ENCODE measurements at places on chromosomes 4 and X.

DNA sequence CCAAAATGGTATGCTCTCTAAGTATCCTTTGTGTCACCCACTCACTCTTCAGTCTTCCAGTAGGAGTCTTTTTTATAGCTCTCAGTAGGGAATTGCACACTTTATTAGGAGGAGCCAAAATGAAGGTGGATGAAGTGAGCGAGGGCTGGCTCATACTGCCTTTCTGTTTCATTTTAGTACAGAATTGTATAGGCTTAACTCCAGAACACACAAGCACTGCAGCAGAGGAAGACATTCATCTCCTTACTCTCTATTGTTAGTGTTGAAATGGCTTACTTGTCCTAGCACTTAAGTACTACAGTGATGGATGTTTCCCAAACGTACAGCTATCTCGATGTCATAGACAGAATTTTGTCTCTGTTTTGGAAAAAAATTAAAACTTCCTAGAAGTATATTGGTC is 327.3 kb upstream of the ATOH1 start:
- DNase-seq, result no peak

GRCh38 chr4:126939401-126939800 is 693.4 kb upstream of the INTU start:
- no peak for DNase-seq

DNA sequence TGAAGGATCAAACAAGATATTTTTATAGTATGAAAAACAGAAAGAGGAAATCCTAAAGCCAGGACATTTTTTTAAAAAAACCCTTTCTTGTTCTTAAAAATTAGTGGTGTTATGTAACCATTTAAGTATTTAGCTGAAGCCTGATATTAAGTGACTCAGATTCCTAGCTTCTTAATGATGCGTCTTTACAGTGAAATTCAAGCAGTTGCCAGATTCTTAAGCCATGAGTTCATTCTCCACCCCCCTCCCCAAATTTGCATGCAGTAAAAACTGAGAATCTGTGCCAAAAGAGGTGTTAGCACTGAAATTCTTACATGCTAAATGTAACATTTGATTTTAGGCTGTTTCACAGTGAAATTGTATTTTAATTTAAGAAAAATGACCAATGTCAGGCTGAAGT is 180.8 kb downstream of the RAPGEF2 start:
- DNase-seq, result no peak

- DNase-seq, result no peak
These were observed 5.5 kb upstream of the GSX2 start for GRCh38 chr4:54094451-54094850.

- no peak for DNase-seq
These were observed 28.8 kb upstream of the FGF13 start for GRCh38 chrX:138740341-138740740.

DNA sequence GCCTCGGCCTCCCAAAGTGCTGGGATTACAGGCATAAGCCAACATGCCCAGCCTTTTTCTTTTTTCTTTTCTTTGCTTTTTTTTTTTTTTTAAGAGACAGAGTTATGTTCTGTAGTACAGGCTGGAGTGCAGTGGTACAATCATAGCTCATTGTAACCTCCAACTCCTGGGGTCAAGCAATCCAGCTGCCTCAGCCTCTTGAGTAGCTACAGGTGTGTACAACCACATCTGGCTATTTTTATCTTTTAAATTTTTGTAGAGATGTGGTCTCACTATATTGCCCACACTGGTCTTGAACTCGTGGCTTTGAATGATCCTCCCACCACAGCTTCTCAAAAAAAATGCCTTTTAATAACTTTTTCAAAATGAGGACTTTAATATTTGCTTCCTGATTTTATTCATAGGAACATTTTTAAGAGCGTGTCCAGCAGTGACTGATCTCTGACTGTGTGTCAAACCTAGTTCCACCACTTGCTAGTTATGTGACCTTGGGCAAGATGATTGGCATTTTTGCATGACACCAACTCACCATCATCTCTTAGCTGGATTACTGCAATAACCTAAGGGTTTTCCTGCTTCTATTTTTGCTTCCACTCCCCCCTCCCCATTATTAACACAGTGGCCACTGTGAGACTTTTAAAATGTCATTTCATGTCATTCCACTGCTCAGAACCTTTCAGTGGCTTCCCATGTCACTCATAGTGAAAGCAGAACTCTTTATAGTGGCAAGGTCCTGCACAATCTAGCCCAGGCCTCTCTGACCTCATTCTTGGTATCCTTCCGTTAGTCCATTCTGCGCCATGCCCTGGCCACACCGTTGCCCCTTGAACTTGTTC is 4.5 kb upstream of the TNIP3 start:
- no peak for DNase-seq

DNA sequence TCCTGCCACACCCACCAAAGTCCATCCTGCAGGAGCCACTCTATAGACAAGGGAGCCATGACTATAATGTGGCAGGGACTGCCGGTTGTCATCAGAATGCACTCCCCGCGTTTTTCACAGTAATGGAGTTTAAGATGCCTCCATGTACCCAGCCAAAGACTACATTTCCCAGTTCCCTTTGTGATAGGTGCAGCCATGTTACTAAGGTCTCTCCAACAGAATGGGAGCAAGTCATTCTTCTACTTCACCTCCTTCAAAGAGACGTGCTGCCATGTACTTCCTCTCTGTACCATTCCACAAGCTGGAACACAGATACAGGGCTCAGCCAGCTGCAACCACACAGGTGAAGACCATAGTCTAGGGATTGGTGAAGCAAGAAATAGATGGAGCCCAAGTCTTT is 126.7 kb downstream of the CORIN start:
- no peak for DNase-seq

DNA sequence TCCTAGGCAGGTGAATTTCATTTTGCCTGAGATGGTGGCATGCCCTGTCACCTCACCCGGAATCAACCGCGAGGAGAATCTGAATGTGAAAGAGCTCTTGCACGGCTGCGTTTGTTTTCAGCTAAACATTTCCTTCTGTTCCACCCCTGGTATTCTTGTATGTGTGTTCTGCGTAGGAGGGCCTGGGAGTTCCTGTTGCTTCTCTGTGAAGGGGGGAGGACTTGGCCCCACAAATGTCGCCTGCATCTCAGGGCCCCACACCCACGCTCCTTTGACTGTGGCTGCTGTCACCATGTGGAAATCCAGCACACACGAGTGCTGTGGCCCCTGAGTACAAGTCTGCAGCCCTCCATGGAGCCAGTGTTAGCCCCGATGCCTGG is 45.8 kb upstream of the CLCN4 start:
- DNase-seq, result no peak

DNA sequence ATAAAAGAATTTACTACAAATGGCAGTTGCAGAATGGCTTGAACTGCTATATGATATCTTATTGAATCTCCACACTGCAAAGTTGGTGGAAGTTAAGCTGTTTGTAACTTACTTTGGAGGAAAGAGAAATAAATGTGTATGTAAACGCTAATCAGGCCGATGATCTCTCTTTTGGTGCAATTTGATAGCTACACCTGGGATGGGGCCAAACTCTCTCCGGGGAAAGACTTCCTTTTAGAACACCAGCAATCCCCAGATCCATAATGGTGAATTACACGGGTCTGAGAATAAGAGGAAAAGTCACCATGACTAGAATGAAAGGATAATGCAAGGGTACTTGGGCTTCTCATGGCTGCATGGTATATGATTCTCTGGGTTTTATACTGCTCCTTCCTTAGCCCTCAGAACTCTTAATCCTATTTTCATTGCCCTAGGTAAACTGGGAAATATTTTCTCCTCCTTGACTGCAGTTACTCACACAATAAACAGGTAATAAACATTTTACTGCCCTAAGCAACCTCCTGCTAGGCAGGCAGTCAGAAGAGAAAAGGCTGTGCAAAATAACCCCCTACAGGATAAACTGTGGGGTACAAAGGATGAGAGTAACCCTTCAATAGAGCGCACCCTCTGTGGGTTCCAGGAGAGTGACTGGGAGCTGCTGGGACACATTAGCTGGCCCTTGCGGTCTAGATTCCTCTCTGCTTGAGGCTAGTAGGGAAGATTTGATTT is 109.3 kb downstream of the MGST2 start:
- DNase-seq, result no peak

DNA sequence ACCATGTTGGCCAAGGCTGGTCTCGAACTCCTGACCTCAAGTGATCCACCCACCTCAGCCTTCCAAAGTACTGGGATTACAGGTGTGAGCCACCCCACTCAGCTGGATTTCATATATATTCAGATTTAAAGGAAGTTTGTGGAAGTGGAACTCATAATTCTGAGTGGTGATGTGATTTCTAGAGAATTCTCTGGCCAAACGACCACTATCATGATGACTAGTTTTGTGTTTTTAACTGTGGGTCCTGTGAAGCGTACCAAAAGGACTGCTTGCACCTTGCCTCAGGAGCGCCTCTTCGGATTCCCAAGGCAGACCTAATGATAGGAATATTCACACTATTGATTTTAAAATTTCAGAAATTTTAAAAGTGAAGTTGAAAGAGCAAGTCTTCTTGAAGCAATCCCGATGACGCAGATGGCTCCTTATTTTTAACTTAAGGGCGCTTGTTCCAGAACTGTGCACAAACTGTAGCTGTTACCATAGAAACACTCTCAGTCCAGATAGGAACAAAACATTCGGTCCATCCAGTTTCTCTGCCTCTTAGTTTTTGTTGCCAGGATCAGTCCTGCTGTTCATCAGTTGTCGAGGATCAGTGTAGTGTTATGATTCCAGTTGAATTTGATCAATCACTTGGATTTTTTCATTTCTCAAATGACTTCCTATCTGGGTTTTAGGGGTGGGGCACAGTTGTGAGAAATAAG is 51.7 kb upstream of the CLCN4 start:
- no peak for DNase-seq

DNA sequence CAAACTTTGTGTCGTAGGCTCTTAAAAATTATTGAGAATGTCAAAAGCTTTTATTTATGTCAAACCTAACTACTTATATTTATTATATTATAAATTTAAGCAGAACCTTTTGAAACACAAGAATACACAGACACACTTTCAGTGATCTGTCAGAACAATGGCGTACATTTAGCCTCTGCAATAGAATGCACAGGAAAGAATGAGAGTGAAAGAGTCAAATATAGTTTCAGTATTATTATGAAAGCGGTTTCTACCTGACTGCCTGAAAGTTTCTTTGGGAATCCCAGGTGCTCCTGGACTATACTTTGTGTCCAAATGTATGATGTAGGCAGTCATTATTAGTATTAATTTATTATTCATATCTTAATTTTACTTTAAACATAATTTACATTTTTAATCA is 872.0 kb upstream of the AGA start:
- no peak for DNase-seq

- DNase-seq, result no peak
These were observed 32.0 kb downstream of the DAPP1 start for GRCh38 chr4:99848591-99849001.

GRCh38 chr4:179040259-179040658 is 1598.0 kb upstream of the AGA start:
- no peak for DNase-seq

GRCh38 chr4:153989505-153989904 is 200.6 kb upstream of the SFRP2 start:
- no peak for DNase-seq

DNA sequence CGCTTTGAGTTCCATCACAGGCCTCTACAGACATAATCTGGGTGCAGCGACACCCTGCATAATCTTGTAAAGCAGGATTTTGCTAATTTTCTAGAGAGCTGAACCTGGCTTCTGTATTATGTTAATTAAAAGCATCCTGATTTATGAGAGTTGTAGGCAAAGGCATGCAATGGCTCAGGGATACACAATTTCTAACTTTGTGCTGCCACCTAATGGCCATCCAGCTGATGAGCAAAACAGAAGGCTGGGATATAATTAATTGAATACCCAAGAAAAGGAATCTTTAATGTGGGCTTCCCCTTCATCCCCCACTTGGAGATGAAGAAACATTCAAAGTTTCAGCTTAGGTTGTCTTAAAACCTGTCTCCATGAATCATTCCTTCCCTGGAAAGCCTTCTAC is 78.1 kb downstream of the BMP15 start:
- DNase-seq, result peak; percentile 13

GRCh38 chr4:53040459-53040815 is 178.3 kb downstream of the RASL11B start:
- DNase-seq, result no peak

DNA sequence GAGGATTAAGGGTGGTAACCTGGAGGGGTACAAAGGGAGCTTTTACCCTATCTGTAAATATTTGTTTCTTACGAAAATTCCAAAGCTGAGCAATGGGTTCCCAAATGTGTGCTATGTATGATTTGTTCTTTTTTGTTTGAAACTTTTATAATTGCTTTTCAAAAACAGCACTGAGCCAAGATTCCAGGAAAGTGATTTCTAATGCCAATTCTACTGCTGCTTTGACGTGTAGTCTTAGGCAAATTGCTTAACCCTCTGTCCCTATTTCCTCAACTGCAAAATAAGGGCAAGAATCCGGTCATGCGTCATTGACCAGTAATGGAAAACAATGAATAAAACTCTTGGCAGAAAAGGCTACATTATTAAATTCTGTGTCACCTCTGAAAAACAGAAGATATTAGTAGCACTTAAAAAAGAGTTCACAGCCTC is 454.7 kb downstream of the IL15 start:
- DNase-seq, result no peak

GRCh38 chrX:139692506-139692849 is 15.5 kb downstream of the MCF2 start:
- no peak for DNase-seq

GRCh38 chr4:114384629-114385028 is 214.0 kb upstream of the UGT8 start:
- DNase-seq, result no peak

DNA sequence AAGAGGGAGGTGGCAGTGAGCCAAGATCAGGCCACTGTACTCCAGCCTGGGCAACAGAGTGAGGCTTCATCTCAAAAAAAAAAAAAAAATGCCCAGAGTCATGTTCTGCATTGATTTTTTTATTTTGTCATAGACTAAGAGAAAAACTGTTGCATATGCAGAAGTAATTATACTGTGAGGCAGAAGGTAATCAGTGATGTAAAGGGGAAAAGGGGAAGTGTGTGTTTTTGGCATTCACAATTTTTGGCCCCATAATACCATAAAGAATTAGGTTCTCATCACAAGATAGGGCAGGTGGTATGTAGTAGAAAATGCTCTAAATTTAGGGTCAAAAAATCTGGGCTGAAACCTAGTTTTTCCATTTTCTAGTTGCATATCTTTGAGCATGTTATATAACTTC is 47.3 kb upstream of the GAB1 start:
- no peak for DNase-seq

DNA sequence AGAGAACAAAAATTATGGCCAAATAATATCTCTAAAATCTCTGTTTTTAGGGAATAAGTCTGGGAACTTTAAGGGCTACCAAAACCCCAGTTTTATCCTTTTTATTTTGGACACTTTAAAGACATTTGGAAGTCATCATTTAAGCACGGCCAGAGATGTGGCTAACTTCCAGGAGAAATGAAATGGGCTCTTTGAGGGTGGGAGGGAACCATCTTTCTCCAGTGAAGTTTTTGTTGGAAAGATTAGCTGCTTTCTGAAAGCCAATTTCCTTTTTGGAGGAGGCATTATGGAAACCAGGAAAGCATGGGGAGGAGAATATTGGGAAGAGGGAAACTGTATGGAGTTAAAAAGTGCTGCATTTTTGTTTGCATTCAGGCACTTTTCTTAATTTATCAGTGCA is 4.8 kb downstream of the VSIG1 start:
- no peak for DNase-seq

GRCh38 chr4:64713256-64713840 is 304.1 kb upstream of the TECRL start:
- no peak for DNase-seq

GRCh38 chr4:109599046-109599652 is 39.1 kb downstream of the MCUB start:
- no peak for DNase-seq

- DNase-seq, result no peak
These were observed 80.4 kb downstream of the ZFX start for GRCh38 chrX:24229976-24230375.
